ENCODE measurements at places on chromosomes 12 and 14.
A peak's percentile ranks its signal among the peaks of the same experiment; 100 is the strongest.

DNA sequence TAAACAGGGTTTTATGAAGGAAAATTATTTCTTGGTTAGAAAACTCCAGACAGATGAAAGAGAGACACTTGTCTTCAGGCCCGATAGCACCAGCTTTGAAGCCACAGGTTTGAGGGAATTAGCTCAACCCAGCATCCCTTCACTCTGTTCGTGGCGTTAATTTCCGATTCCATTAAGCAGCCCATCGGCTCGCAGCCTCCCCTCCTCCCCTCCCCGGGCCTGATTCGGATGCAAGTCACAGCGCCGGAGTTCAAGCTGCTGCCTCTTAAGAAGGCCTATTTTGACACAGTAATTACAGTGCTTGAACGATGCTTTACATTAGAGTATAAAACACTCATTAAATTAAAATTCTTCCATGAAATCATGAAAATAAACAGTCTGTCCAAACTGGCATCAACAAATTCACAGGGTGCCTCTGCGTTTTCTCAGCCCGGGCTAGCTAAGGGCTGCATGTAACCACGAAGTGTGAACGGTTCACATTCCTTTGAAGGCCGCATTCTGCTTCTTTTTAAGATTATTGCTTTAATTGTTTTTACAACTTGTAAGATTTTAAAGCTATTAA is 145.8 kb downstream of the DICER1 start:
- no peak for DNase-seq

- no peak for DNase-seq
Observed at GRCh38 chr14:35159742-35160409, 37.5 kb downstream of the PRORP start.

- DNase-seq = no peak
Observed at GRCh38 chr12:27217590-27217989, 26.5 kb upstream of the STK38L start.

DNA sequence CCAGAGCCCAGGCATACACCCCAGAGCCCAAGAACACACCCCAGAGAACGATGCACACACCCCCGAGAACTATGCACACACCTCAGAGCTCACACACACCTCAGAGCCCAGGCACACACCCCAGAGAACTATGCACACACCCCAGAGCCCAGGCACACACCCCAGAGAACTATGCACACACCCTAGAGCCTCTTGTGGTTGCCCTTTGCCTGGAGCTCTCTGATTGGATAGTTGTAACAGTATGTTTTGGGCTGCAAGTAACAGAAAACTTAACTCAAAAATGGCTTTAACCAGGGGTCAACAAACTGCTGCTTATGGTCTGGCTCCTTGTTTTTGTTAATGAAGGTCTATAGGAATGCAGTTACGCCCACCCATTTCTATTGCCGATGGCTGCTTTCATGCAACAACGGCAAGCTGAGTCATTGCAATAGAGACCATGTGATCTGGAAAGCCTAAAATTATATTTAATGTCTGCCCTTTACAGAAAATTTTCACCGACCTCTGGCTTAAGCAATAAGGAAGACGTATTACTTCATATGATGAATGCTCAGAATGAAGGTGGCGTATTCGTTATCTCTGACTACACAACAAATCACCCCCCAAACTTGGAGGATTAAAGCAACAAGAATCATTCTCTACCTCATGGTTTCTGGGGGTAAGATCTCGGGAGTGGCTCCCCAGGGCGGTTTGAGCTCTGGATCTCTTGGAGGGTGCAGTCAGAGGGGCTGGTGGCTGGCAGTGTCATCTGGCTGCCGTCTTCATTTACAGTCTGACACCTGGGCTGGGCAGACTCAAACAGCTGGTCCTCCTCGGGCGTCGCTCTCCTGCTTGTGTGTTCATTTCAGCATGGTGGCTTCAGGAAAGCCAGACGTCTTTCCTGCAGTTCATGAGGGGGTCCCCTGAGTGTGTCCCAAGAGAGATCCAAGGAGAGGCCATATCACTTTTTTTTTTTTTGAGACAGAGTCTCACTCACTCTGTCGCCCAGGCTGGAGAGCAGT is 66.3 kb upstream of the NCOR2 start:
- DNase-seq = no peak

DNA sequence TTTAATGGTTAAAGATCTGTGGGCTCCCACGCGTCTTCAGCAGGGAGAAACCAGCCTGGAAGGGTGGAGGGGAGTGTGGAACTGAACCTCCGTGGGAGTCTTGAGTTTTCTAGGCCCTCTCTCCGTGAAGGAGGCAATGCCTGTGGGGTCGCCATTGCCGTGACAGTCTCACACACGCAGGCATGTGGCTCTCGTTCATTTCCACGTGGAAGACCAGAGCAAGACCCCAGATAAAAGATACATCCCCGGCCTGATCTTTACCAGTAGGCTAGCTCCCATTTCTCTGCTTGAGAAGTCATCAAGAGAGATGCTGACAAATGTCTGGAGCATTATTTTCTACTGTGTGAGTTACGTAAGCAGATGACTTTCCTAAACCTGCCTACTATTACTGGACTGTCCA is 491.7 kb upstream of the LMO3 start:
- no peak for DNase-seq

- DNase-seq = no peak
Observed at GRCh38 chr12:121688966-121689365, 19.5 kb upstream of the MORN3 start.

GRCh38 chr12:78914859-78915331 is 50.3 kb downstream of the SYT1 start:
- DNase-seq = no peak

DNA sequence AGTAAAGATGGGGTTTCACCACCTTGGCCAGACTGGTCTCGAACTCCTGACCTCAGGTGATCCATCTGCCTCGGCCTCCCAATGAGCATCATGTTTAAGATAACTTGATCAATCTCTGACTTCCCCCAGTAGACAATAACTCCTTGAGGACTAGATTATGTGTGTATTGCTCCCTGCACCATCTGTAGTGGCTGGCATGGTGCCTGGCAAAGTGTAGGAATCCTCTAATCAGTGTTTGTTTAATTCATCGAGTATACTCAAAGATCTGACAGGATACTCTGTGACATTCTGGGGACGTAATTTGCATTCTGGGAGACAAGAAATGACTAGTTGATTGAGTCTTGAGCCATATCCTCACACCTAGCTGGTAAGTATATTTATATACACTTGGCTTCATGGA is 873.5 kb upstream of the TMEM132C start:
- DNase-seq = no peak

- no peak for DNase-seq
Observed at GRCh38 chr12:10849425-10849878, at the start of gene PRR4. Gene PRR4, minus strand, starts transcription at chr12:10849475. Its CDS starts 38 bp downstream, at chr12:10849437.

GRCh38 chr14:94117856-94118255 is 7.3 kb downstream of the IFI27 start:
- no peak for DNase-seq

GRCh38 chr12:19938031-19938430 is 430.3 kb upstream of the PDE3A start:
- no peak for DNase-seq

GRCh38 chr12:6821591-6822425 is at the start of gene GPR162:
Gene GPR162, plus strand, starts transcription at chr12:6821821. Its CDS starts 2,078 bp downstream, at chr12:6823899.
- peak; percentile 56 for DNase-seq

- peak; percentile 15 for DNase-seq
Observed at GRCh38 chr12:63103494-63104131, 47.4 kb downstream of the AVPR1A start.

DNA sequence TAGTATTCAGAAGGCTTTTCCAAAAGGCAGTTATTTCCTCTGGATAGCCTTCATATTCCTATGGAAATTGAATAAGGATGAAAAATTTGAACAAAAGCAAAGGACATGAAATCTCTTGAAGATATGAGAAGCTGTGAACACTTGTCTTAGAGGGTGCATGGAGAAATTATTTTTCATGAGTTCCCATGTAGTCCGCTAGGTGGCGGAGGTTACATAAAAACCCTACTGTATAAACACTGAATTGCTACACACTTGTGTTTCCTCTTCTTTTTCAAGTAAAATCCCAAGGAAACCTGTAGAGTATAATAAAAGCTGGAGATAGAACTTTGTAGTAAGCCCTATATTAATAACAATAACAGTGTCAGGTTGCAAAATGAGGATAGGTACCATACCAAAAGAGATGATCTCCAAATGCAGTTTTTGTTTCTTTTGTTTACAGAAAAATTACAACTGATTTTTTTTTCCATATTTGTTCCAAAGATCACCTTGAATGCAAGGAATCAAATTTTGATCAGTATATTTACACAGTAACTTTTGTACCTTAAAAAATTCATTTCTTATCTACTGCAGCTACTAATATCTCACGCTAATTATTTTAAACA is 37.8 kb upstream of the OR4E1 start:
- peak; percentile 1 for DNase-seq

DNA sequence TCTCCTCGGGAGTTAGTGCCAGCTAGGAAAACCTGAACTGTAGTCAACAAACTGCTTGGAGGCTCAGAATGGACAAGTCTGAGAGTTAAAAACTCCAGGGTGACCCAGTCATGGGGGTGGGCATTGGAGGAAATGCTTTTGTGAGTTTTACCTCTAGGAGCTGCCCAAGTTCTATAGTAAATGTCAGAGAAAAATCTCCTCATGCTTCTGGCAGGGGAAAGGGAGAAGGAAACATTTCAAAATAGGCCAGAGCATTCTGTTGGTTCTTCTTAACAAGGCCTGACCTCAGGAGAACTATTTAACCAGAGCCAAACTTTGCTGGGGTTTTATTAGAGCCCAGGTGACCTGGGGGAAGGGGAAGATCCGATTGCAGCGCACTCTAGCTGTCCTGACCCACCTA is 12.3 kb downstream of the NINJ2 start:
- no peak for DNase-seq

DNA sequence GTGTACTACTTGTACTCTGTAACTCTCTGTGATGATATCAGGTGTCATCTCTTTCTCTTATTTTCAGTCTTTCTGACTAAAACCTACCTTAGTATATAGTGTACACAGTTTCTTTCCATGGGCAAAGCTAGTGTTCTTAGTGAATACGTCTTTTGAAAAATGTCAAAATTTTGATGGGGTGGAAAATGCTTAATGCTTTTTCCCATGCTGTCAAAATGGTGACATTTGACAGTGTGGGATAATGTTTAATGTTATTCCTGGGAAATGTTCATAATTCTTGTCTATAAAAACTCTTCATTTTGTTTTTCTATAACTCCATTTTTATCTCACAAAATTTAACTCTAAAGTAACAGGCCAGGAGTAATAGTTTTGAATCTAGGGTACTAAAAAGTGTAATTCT is 742.7 kb upstream of the FOXG1 start:
- no peak for DNase-seq

GRCh38 chr14:45246151-45246550 is 6.9 kb downstream of the MIS18BP1 start:
- DNase-seq = no peak

GRCh38 chr12:130226771-130227170 is 64.5 kb downstream of the FZD10 start:
- no peak for DNase-seq

DNA sequence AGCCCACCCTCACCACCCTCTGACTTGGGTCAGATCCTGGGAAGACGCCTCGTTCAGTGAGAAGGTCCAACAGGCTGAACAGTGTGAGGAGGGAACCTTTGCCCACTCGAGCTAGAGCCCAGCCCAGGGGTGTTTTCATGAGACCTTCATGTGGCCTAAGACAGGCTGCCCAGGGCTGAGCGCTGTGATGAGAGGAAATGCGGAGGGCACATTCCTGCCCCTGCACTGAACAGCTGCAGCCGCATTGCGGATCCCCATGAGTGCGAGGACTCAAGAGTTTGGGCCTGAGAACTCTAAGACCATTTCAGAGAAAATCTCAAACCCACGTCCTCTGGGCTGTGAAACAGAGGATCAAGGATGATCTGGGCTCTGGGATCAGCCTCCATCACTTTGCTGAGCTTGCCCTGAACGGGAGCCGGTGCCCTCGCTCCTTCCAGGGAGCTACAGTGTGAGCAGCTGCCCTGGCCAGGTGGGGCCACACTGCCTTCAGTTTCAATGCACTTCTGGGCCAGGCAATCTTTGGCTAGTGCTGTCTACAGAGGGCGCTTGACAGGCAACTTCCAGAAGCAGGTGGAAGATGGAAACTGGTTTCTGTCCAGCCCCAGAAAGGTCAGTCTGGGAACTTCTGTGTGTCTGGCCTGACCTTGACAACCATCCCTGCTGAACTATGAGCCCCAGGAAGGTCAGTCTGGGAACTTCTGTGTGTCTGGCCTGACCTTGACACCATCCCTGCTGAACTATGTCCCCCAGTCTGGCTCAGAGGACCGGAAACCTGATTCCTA is 43.5 kb upstream of the P2RX7 start:
- no peak for DNase-seq

GRCh38 chr12:130298322-130299021 is 39.2 kb upstream of the PIWIL1 start:
- no peak for DNase-seq

DNA sequence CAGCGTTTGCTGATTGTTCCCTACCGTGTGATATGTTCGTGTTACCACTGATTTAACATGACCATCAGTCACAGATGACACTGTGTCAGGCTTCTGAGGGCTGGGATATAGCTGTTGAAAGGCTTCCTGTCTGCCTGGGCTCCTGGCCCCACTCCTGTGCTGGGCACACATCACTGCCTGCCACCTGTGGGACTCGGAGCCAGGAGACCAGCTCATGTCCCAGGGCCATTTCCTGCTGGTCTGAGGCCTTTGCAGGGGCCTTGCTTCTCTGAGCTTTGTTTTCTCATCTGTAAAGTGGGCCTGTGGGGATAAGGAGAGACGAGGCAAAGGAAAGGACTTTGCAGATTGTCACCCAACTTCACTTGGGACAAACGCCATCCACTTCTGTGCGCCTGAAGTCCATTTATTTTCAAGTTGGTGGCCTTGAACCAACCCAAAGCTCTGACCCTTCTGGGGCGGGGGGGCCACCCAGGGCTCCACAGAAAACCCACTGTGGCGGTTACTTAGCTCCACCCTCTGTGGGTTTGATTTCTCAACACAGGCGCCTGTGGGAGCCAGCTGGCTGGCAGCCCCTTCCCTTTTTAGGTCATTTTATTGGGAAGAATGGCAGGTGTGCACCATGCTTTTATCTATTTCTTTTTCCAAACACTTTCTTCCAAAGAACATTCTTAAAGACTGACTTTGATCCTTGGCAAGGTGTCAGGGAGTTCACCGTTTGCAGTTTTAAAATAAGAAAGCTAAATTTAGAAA is 54.1 kb downstream of the BEGAIN start:
- no peak for DNase-seq

DNA sequence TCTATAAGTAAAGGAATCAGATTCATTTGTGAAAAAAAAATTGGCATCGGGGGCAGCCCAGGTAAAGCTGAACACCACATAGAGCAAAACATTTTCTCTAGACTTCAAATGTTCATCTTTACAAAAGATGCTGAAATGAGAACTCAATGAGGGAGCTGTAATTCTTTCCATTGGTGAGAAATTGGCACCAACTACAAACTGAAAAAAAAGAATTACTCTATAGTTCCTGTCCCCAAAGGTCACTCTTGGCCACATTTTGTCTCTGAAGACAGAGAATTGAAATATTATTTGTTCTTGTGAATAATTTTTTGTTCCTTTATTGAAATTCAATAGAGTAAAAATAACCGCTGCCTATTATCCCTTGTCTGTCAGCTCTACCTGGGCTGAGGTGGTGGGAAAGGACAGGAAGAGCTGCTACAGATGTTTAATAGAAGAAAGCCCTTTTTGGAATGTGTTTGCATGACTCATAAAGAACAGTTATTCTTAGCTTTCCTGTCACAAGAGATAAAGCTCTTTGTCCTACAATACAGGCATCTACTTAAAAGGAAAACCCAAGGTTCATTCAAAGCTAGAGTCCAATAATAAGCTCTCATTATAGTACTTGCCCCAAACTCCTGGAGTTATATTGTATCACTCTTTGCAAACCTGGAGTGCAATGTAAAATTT is 380.1 kb upstream of the KITLG start:
- no peak for DNase-seq
